ENCODE measurements at places on chromosomes 11 and 22.

GRCh38 chr11:22392561-22392960, 54.4 kb downstream of the SLC17A6 start:
- no peak for DNase-seq

- no peak for DNase-seq
Observed at GRCh38 chr11:3885855-3886254, 30.4 kb downstream of the STIM1 start.

GRCh38 chr11:20258376-20258895, 98.2 kb upstream of the DBX1 start:
- DNase-seq: no peak

DNA sequence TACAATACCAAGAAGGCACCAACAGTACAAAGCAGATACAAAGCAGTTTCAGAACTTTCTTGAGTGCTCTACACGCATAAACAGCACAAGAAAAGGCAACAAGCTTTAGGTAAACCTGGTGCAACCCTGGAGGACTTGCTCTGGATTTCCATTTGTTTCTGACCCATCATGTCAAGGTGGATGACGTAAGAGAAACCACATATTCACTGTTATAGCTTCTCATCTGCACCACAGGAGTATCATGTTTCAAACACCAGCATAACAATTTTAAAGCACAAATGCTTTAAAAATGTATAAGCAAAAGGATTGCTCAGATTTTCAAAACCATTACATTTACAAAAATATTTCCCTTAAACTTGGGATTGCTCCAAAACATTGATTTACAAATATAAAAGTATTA, 25.0 kb upstream of the YPEL1 start:
- DNase-seq: no peak

- DNase-seq: no peak
Observed at GRCh38 chr11:93611836-93612677, 49.4 kb upstream of the CEP295 start.

DNA sequence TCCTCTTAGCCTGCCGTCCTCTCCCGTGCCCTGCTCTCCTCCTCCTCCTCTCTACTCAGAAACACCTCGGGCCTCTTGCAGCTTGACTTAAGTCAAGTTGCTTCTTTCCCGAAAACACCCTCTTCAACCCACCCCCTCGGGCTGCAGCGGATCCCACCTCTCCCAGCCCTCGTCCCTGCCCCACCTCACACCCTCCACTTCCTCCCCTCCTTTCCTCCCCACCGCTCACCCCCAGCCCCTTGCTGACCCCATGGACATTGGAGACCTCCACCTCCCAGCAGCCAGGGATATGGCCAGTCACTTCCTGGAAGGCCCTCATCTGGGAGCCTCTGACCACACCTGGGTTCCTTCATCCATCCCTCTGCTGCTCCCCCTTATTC, 8.5 kb upstream of the CYTH4 start:
- no peak for DNase-seq

DNA sequence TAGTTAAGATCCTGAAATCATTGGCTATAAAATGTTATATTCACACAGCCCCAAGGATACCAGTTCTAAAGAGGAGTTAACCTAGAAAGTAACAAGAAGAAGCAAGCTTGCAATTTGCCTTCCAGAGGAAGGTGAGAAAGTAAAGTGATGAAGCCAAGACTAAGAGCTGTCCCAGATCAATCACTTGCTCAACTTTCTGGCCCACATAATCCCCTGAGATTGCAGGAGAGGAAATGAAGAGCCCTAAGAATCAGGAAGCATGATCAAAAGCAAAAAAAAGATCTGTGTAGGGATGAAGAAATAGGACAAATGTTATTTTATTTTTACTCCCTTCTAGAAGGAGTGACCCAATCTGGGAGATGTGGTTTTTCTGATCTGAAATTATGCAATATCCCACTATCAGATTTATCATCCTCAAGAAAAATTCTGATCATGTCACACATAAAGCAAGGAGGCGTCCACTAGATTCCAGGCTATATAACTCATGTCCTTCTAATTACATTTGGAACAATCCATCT, 180.3 kb upstream of the GUCY1A2 start:
- DNase-seq: no peak

GRCh38 chr22:28547132-28547842, 132.4 kb downstream of the TTC28 start:
- DNase-seq: no peak

DNA sequence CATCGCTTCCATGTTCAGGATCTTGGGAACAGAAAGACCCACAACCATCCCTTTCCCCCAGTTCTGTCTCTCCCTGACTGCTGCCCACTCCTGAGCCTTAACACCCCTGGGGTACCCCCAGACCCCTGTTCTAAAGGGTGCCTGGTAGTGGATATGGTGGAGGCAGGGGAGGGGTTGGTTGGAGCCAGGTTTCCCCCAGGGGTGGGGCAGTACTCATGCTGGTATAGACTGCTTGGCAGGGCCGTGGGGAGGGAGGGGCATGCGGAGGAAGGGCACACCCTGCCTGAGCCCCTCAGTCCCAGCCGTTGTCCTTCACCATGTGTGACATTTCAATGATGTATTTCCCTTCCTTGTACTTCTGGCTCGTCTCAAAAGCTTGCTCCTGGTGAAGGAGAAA, 4.0 kb downstream of the YPEL4 start:
- no peak for DNase-seq

DNA sequence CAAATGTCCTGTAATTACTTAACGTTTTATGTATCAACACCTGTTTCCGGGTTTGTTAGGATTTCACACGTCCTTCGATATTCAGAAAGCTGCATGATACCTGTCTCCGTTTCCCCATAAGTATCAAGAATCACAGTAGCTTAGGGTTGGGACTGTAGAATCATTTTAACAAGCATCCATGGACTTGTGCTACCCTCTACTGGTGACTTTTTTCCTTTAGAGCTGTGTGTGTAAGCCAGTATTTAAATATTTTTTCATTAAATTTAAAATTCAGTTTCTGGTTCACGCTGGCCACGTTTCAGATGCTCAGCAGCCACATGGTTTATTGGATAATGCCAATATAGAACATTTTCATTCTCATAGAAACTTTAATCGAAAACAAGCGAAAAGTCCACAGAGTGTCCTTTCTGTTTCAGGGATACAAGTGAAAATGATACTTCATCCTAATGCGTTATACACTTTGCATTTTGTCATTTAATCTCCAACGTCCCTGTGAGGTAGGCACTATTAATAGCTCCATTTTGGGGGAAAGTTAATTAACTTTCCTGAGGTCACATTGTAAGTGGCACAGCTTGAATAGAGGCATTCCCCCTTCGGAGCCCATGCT, 61.5 kb upstream of the SLC25A18 start:
- peak; percentile 68 for DNase-seq

DNA sequence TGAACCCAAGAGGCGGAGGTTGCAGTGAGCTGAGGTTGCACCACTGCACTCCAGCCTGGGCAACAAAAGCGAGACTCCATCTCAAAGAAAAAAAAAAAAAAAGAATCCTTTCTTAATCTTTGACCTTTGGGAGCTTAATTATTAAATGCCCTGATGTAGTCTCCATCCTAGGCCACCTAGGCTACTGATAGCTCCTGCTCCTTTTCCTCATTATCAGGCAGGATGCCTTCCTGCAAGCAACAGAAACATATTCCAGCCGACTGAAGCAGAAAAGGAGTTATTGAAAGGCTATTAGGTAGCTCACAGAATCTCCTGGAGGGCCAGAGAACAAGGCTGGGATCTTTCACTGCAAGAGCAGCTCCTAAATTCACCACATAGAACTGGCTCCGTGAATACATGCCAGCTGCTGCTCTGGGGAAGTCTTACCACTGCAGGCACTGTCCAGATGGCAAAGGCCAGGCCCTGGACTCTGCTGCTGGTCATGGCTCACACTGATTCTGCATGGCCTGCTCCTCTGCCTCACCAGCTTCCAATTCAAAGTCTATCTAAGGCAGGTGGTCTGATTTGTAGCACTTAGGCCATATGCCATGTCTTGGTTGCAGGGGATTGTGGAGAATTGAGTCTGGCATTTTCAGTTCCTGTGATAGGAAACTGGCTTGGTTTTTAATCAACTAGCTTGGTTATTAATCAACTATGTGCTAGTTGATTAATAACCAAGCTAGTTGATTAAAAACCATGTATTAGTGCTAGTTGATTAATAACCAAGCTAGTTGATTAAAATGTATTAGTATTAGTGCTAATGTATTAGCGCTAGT, 26.0 kb upstream of the POLD3 start:
- DNase-seq: no peak

DNA sequence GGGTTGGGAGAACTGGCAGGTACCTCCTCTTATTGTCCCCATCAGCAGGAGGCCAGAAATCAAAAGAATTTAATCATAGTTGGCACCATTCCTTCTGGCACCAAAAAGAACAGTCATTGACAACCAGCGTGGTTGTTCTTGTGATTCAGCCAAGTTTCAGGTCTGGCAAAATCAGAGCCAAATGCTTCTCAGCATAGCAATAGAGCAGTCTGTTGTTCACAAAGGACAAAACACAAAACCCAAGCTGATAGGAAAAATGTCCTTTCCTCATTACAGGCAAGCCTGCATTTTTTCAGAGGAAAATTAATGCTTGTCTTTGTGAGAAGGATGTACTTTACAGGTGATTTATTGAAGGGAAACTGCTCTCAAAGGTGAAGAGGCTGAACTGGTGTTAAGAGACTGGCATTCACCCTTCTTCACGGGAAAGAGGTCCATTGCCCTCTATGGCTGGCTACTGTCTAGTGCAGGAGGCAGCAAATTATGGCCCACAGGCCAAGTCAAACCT, 241.8 kb upstream of the ARHGAP42 start:
- DNase-seq: no peak
